ENCODE measurements at places on chromosomes 1 and 21.

DNA sequence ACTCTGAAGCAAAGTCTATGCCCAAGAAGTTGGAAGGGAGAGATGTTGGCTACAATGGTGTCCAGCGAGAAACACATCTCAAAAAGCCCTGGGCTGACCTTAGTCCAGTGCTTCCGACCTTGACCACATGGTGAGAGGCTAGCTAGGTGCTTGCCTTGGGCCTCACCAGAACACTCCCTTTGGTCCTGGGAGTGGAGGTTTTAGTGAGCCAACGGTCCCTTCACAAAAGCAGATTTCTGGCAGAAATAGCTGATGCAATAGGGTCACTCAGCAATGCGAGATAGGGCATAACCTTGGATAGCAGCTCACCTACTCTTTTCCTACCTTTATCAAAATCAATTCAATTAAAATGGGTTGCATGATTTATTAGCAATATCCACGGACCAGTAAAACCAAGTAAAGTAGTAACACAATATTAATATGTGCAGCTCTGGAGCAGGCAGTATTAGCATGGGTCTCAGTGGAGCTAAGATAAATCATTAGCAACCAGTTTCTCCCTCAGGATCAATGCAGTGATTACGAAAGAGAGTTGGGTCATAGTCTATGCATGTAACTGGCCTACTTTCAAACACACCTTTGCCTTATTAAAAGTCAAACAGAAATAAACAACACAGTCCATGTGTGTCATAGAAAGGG, 1.9 kb downstream of the SLC30A10 start:
- DNase-seq, result no peak

DNA sequence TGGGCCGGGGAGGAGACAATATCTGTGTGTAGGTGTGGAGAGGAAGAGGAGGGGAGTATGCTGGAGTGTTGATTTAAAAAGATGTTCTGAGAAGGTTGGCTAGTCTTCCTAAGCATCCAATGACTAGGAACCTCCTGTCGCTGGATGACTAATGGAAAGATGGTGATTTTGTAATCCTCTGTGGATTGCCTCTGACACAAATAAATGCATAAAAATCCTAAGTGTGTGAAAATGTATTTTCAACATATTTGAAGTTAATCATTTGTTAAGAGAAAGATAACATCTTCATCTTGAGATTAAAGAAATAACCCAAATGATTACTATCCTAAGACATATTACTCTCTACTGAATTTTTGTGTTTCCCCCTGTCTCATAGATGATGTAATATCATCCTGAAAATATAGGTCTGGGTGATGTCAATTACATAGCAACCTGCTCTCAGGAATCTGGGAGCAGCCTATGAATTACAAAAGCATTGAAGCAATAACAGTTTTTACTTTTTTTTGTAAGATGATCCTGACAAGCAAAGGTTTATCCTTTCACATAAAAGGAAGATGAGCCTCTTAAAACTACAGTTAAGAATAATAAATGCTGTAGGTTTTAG, 220.5 kb upstream of the MAP1LC3C start:
- DNase-seq, result no peak

DNA sequence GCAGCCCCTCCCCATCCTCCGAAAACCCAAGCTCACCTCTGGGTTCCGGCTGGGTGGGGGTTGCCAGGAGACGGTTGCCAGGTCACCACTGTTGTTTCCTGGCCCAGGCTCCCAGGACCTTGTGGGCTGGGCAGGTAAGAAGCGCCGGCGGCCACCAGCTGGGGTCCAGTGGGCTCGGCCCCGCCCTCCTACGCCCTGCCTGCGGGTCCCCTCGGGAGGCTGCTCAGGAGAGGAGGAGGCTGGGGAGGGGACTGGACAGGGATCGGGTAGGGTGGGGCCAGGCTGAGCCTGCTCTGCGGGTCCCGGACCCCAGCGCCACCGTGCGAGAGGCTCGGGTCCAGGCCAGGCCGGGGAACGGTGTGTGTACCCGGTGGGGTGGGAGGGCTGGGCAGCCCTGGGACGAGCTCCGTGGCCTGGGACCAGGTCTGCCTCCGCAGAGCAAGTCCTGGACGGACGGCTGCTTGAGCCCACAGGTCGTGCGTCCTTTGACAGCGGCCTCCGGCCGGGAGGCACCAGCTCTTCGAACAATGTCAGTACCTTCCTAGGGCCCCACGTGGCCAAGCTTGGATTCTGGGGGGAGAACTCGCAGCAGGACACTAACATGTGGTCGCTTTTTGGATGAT, at the start of gene TTLL10:
TSS of gene TTLL10 (plus strand) at position 88 of the 623 bp plus-strand sequence. CDS start 5,336 bp downstream, outside the sequence.
- no peak for DNase-seq

DNA sequence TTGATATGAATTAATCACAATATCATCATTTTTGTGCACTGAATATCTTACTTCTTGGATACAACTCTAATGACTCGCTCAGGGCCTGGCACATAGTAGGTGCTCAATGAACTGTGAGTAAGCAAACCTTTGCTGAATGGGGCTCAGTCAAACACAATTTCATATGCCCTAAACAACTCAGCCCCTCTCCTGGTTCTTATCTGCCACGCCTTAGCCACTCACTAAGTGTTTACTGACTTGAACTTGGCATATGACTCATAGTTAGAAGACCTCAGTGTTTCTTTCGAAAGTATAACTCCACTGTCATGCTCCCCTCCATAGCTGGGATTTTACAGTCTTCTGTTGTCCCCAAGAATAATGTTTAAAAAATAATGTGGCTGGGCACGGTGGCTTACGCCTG, 4.8 kb upstream of the IFNLR1 start:
- DNase-seq, result no peak

DNA sequence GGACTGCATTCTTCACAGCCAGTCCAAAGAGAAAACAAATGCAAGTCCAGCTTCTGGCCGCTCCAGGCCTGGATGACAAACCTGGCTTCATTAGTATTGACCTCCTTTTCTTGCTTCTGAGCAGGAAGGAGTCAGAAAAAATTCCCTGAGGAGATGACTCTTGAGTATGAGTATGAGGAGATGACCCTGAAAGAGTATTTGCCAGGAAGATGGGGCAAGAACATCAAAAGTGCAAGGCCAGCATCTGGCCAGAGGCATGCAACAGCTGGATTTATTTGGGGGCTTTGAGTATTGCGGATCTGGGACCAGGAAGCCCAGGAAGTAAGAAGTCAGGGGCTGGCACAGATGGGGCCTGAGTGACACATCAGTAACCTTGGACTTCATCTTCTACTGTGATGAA, 113.9 kb downstream of the GLIS1 start:
- no peak for DNase-seq

DNA sequence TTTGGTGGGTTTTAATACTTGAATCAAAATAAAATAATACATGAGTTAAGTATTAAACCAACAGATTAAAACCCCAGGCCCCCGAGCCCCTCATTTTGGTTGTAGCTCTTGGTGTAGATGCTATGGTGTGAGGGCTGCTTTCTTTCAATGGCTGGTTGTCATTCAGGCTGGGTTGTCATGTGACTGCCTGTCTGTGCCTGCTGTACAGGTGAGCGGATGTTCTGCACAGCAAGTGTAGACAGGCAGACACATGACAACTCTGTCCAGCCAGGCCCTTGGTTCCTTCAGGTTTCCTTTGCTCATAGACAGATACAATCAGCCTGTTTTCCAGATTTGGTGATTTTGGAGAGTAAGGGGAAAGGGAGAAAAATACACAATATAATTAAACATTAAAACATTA, 281.9 kb upstream of the C1orf105 start:
- no peak for DNase-seq

DNA sequence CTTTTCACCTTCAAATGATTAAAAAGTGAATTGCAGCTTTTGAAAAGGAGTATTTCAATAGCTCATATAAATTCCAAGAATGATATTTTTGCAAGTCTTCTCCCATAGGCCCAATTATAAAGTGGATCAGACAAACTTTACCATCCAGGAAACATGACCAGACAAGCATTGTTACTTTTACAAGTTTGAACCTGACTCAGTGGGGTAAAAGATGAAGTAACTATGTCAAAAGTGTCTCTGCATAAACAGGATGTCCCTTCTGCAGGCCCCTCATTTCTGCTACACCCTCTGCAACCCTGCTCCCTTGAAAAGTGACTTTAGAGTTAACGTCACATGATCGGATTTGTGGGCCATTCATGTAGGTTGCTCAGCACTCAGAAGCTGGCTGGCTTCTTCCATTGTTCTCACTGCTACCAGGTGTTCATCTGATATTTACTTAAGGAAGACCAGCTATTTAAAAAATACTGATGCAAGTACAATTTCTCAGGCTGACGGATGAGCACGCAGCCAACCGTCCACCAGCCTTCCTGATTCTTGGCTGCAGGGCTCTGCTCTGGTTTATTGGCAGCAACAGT, 32.3 kb downstream of the URB1 start:
- DNase-seq, result no peak

DNA sequence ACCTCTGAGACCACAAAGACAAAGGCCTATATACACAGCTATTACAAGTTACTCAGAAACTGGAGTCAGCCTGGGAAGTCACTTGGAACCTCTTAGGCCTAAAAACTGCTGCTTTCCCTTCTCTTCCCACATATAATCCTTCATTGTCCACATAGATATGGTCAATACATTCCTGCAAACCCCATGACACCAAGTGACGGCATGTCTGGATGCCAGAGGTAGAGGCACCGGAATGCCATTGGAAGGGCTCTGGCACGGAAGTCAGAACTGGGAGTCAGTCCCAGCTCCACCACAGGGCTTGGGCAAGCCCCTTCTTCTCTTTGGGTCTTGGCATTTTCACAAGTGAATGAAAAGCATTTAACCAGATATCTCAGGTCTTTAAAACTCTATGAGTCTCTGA, 204.7 kb downstream of the MATN1 start:
- DNase-seq, result no peak

DNA sequence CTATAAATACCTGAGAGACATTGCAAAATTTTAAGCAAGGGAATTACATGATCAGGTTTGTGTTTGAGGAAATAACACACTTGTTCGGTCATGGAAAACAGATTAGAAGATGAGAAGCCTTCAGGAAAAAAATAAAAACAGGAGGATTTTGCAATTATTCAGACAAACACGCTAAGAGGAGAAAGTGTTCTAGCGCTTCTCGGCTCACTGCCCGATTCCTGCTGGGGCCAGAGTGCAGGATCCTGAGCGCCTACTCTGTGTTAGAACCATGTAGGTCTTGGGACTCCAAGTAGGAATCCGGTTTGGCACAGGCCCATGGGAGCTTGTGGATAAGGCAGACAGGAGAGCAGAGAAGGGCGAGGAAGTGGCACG, 8.1 kb upstream of the PRELP start:
- DNase-seq, result no peak

Data from T-helper 17 cell (primary cell).